ENCODE measurements at places on chromosomes 2 and 18.

DNA sequence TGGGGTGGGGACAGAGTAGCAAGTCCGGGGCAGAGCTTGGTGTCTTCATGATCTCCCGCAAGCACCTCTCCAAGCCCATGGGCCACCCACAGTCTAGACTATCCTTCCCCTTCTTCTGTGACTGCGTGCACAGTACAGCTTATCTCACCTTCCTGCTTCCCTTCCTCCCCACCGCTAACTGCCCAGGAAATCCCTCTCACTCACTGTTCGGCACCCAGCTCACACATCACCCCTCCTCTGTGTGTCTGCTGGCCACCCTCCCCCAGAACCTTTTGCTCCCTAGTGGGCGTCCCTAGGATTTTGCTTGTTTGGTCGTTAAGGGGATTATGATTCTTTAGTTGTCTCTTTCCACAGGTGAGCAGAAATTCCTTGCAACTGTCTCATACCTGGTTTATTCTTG is 31.5 kb upstream of the SMAD7 start:
- DNase-seq = no peak

DNA sequence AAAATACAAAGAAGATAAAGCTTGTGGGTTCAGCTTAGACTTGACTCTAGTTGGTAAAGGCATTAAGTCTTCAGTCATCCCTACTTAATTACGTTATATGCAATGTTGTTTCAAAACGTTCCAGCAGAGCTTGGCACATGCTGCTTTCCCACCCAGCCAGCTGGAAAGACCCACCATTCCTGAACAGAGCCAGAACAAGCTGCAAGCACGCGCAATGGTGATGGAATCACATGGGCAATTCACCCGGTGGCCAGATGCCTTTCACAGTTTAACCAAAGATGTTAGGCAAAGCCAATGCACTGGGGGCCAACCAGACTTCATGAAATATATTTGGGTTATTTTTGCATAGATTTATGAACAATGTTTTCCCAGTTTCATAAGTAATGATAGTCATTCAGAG is 123.4 kb upstream of the CDH20 start:
- DNase-seq = no peak

GRCh38 chr2:107543793-107544192 is 282.9 kb upstream of the RGPD4 start:
- no peak for DNase-seq

GRCh38 chr2:117851969-117852368 is 37.5 kb downstream of the DDX18 start:
- DNase-seq = no peak

DNA sequence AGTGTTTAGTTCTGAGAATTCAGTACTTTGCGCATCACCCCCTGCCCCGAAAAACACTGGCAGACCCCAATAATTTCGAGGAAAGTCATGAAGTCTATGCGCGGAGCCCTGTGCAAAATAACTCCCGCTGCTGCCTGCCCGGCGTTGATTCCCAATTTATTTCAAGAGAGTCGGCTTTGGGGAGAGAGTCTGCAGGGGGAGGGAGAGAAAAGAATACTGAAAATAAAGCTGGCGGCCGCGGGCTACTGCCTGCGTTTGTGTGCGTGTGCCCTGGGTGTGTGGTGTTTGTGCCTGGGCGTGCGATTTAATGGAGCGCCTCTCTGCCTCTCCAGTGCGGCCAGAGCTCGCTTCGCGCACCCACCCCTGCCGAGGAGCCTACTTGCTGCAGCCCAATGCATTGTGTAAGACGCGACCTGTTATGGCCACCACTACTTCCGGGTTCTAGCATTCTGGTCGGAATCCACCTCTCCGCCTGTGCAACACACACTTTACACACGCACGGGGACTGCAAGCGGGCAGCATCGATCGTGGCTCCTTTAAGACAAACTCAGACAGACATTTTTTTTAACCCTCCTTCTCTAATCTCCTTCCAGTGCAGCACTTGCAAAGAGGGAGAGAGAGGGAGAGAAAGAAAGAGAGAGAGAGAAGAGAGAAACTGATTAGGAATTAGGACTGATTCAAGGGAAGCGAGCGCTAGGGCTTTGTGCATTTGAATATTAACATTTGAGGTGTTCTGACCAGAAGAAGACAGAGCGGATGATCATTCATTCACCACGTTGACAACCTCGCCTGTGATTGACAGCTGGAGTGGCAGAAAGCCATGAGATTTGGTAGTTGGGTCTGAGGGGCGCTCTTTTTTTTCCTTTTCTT is at the start of gene MEIS1:
Gene MEIS1, plus strand, starts transcription at position 447 of the 870 bp plus-strand sequence. CDS start 732 bp downstream, outside the sequence.
- DNase-seq = peak; percentile 98

GRCh38 chr2:216546241-216546640 is 47.6 kb downstream of the RPL37A start:
- peak; percentile 78 for DNase-seq

DNA sequence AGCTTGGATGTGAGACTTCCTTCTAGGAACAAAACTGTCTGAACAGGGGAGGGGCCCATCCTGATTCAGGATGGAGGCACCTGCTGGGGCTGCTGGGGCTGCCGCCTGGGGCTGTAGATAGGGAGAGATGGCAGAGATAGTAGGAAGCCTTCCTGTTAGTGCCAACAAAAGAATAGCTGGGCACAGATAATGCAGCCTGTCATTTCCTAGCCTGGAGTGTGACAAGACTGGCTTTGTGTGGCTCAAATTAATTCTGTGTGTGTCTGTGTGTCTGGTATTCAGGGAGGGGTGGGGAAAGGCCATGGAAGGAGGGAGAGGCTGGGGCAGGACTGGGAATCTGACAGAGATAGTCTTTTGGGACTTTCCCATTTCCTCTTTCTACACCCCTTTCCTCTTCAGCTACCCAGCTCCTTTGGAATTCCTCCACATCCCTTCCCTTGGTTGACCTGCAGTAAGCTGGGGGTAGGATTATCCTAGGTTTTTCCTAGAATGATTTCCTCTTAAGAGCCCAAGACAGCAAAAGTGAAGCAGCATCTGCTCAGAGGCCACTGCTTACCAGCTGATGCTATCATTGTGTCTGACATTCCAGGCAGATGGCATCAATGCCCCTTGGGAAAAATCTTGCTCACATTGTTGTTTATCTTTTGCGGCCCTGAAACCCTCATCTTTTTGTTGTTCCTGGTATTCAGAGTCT is 144.9 kb upstream of the LHCGR start:
- peak; percentile 35 for DNase-seq

DNA sequence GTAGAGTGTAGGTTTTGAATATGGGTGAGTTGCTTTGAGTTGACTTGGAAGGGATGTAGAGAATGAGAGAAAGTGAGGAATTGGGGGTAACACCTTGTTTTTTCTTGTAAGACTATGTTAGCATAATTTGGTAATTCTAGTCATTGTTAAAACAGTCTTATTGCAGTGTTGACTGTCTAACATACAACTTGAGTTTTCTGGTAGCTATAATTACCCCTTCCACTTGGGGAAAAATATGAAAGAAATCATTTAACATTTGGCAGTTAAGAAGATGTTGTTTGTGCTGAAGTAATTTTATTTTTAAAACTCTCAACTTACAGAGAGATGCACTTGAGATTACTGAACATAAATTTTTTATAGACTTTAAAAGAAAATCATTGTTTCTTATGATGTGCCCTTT is 108.2 kb downstream of the COMMD1 start:
- DNase-seq = no peak

DNA sequence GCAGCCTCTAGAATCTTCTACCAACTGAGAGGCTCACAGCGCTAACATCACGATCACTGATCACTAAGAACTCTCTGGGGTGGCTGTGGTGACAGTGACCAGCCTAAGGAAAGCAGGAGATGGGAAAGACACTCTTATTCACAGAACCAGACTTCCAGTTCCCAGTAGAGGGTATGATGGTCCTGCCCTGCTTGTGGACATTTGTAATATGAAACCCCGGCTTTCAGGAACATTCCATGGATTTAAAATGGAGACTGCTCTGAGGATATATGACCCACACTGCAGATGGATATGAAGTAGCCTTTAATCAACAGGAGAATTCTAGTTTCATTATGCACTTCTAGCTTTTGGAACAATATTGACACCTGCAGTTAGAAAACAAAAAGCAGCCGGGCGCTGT is 131.8 kb downstream of the AFF3 start:
- peak; percentile 26 for DNase-seq

DNA sequence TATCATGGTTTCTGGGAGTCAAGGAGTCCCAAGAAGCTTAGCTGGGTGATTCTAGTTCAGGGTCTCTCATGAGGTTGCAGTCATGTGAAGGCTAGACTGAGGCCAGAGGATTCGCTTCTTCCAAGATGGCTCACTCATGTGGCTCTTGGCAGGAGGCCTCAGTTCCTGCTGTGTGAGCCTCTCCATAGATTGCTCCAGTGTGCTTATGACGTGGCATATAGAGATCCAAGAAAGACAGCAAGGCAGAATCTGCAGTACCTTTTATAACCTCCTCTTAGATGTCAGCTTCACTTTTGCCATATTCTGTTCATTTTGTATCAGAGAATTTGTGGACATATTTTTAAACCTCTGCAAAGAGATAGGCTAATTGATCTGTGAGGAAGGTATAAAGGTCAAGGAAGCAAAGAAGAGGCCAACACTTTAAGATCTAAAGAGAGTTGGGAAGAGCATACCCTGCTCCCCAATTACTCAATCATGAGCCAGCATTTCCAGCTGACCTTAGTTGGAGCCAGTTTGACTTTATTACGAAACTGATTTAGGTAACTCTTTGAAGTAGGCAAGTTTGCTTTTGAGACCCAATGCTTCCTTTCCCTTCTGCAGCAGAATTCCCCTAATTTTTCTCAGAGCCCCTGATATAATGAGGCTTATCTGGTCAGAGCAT is 134.7 kb downstream of the EML6 start:
- peak; percentile 49 for DNase-seq

- DNase-seq = no peak
These were observed 686.2 kb upstream of the FSHR start for GRCh38 chr2:49840428-49840975.

- DNase-seq = no peak
These were observed 160.0 kb upstream of the STON1 start for GRCh38 chr2:48369971-48370370.

GRCh38 chr2:42486145-42486906 is 7.5 kb downstream of the KCNG3 start:
- no peak for DNase-seq

DNA sequence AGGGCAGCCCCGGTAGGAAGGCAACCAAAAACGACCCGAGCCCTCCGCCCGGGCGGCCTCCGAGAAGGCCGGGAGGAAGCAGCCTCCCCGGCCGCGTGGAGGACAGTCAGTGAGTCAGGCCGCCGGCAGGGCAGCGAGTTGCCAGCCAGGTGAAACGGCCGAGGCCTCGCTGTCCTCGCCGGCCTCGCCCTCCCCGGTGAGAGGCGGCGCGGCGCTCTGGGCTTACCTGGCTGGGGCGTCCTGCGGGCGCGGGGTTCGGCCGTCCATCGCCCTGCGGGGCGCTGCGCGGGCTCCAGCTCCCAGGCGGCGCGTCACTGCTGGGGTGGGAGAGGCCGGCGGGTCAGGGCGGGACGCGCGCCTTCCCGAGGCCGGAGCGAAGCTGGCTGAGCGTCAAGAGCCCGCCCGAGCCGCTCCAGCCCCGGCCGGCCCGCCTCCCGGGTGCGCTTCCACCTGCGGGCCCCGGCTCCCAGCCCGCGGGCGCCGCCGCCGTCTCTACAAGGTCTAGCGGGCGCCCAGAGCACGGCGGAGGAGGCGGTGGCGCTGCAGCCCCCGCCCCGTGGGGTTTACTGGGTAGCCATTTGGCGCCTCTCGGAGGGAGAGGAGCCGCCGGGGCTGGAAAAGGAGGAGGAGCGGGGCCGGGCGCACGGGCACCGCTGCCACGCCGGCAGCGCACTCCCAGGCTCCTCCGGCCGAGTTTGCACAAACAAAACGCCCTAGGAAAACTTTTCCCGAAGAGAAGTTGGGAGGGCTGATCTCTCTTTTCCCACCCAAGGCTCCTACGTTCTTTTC is 499 bp downstream of the COBLL1 start:
- peak; percentile 81 for DNase-seq

- DNase-seq = no peak
These were observed 362.6 kb upstream of the TCF4 start for GRCh38 chr18:55950379-55951166.

DNA sequence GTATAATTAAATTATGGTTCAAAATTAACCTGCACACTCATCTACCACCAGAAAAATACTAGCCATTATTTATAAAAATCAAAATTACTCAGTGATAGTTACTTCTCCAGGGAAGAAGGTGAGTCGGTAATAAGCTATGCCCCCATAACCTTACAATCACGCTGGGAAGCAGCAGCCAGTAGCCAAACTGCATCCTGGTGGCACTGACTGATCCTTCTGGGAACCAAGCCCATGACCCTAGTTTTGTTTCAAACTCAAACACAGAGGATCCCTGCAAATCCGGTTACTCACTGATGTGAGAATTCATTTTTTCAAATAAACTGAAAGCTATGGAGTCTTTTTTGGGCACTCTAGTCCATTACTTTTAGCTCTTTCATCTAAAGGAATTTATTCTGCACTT is 88.2 kb upstream of the VWC2L start:
- peak; percentile 41 for DNase-seq

DNA sequence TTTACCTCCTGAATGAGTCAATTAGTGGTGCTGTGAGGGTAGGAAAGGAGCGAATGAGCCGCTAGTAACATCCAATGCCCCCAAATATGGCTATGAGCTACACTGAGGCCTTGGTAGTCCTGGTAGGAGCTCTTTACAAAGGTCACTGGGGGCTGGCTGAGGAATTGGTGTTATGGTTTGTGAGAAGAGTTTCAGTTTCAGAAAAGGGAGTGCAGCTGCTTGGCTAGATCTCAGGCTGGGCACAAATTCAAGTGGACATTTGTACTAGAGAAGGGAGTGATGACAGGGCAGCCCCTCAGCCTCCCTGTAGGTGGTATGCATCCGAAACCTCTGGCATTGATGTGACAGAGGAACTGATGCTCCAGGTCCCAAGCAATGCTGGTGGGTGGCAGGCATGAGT is 13.9 kb upstream of the PAIP2B start:
- DNase-seq = no peak

- DNase-seq = no peak
These were observed 33.5 kb downstream of the IMPA2 start for GRCh38 chr18:12014521-12015415.

DNA sequence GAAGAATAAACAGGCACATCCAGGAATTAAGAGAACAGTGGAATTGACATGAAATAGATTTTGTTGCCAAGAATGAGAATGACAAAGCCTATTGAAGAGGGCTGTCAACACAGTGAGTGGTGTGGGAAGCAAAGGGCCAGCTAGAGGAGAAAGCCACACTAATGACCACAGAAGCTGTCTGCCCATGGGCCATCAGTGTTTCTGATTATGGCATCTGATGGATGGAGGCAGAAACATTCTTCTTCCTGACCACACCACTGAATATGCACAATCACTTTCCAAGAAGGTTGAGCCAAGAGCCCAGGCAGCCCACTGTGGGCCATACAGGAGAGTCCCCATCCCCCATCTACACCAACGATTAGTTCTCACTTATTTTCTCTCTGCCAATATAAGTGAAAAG is 146.0 kb upstream of the SH3BP4 start:
- DNase-seq = no peak

DNA sequence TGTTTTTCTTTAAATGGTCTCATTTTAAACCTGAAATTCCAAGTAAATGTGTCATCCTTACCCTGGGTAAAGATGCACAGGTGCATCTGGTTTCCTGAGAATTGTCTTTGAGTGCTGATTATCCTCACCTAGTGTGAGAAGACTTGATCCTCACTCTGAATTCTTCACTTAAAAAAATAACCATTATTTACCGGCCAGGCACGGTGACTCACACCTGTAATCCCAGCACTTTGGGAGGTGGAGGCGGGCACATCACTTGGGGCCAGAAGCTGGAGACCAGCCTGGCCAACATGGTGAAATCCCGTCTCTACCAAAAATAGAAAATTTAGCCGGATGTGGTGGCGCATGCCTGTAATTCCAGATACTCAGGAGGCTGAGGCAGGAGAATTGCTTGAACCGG is 9.9 kb upstream of the WNT6 start:
- no peak for DNase-seq

Measured in fibroblast of skin of right quadriceps (primary cell).